Hepatic stellate cell (primary cell): ENCODE measurements at places on chromosomes 6 and 20.
A peak's percentile ranks its signal among the peaks of the same experiment; 100 is the strongest.

DNA sequence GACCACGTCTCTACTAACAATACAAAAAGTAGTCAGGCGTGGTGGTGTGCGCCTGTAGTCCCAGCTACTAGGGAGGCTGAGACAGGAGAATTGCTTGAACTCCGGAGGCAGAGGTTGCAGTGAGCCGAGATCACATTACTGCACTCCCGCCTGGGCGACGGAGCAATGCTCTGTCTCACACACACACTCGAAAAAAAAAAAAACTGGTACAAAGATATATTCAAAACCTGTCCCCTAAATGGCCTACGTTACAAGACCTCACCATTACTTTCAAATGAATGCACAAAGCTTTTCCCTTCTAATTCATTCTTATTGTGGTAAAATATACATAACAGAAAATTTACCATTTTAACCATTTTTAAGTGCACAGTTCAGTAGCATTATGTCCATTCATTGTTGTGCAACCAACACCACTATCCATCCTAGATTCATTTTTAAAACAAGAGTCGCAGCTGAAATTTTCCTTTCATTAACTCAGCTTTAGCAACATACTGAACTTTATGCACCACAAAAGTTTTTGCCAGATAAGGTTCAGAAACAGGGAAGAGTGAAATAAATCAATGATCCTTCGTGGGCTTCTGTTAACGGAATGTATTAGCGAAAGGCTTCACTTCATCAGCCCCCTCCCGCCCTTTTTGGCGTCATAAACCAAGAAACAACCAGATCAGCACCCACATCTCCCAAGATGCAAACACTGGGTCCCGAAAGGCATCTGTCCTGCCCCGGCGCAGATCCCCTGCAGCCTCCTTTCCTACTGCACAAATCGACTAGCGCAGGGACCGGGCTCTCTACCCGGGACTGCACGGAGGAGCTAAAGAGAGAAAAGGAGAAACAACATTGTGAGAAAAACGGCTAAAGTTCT is 825 bp upstream of the FAM135A start:
- DNase-seq: no peak

- no peak for DNase-seq
Measured at GRCh38 chr6:149031201-149031858, 284.5 kb downstream of the UST start.

DNA sequence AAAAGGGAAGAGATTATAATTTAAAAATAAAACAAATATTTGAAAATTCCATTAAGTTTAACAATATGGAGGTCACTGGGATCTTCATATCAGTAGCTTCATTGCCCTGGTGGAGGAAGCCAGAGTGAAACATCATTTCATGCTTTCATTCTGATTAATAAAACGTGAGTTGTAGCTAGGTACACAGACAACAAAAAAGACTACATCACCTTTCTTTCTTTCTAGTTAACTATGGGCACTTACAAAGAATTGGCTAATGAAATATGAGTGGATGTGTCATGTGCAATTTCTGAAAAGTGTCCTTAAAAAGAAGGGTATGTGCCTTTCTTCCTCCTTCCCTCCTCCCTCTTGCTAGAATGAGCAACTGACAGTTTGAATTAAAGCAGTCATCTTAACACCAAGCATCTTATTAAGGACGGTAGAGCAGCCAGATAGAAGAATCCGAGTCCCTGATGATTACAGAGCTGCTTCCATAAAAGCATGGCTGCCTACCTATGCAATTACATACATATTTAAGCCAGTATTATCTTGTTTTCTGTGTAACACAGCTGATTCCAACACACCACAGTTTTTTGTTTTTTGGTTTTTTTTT is 3.4 kb downstream of the SERAC1 start:
- no peak for DNase-seq

GRCh38 chr6:90136176-90136575 is 160.5 kb downstream of the BACH2 start:
- no peak for DNase-seq

GRCh38 chr6:8743170-8743745 is 307.9 kb upstream of the SLC35B3 start:
- no peak for DNase-seq

- no peak for DNase-seq
Measured at GRCh38 chr6:25452031-25452430, 172.9 kb downstream of the CARMIL1 start.

- peak; percentile 57 for DNase-seq
Measured at GRCh38 chr6:11586536-11586935, 49.0 kb downstream of the TMEM170B start.

- no peak for DNase-seq
Measured at GRCh38 chr20:61464307-61465303, 212.5 kb downstream of the CDH4 start.

DNA sequence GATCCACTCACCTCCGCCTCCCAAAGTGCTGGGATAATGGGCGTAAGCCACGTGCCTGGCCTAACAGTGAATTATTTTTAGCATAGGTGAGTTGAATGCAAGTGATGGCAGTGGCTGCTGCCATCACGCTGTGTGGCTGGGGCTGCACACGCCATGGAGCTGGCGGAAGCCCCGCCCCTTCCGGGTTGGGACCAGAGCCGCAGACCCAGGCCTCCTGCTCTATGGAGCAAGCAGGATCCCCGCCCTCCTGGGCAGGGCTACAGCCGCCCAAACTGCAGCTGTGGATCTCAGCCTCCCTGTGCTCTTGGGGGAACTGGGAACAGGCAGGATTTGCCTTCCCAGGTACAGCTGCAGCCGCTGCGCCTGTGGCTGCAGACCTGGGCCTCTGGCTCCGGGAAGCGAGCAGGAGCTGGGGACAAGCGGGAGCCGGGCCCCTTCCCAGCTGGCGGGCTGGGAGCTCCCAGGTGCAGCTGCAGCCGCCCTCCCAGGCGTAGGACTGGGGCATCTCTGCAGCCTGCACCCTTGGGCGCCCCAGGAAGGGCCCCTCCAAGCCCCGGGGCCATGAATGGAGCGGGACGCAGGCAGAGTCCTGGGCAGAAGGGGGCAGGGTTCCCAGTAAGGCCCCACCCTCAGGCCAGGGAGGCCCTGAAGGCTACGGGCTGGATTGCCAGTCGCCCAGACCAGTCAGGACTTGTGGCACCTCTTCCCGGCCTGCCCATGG is 30.9 kb upstream of the SLA2 start:
- DNase-seq: no peak
